ENCODE measurements at places on chromosomes 11 and 22. TPM values are rescaled to one million over a fixed set of nuclear protein-coding genes. Genes with fewer than 3 reads are reported as not detected.

OOSP3 gene
- total RNA-seq: not detected

CRYBA4 gene
- total RNA-seq: not detected

OR8G5 gene
- total RNA-seq: not detected

HEPN1 gene
- not detected for total RNA-seq

LRP4 gene
- total RNA-seq: 1.1 TPM

OR10A2 gene
- not detected for total RNA-seq

C11orf52 gene
- total RNA-seq: 1.1 TPM

MYRF gene
- 0.44 TPM for total RNA-seq
